Ecto neural progenitor cell (in vitro differentiated cells): ENCODE measurements at places on chromosomes 5 and 9.

- DNase-seq, result no peak
These were observed 240.6 kb downstream of the TRIM32 start for GRCh38 chr9:116927726-116928125.

GRCh38 chr9:89814340-89815040, 209.7 kb downstream of the GADD45G start:
- DNase-seq, result peak; percentile 48

DNA sequence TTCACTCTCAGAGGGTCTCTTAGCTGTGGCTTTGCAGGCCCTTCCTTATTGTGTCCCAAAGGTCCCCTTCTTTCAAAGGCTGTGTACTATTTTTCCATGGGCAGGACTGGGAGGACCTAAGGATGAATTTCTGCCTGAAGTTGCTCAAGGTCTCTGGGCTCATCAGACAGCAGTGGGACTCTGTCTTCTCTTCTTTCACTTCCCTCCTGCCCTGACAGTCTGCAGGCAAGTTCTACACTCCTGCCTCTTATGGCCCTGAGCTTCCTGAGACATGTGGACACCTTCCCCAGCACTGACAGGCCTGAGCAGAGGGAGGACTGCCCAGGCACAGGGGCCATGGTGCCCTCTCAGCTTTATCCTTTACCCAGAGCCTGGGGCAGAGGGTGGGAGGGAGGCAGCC, 14.8 kb downstream of the ENHO start:
- no peak for DNase-seq

GRCh38 chr9:114525513-114525912, 20.2 kb upstream of the WHRN start:
- no peak for DNase-seq

- no peak for DNase-seq
These were observed 333.4 kb upstream of the PUM3 start for GRCh38 chr9:3177146-3177761.

- no peak for DNase-seq
These were observed 3.2 kb upstream of the PRR7 start for GRCh38 chr5:177443144-177443983.

- no peak for DNase-seq
These were observed 117.9 kb upstream of the GRIA1 start for GRCh38 chr5:153372425-153373129.

- DNase-seq, result no peak
These were observed 12.7 kb downstream of the KCTD16 start for GRCh38 chr5:144183254-144183889.

DNA sequence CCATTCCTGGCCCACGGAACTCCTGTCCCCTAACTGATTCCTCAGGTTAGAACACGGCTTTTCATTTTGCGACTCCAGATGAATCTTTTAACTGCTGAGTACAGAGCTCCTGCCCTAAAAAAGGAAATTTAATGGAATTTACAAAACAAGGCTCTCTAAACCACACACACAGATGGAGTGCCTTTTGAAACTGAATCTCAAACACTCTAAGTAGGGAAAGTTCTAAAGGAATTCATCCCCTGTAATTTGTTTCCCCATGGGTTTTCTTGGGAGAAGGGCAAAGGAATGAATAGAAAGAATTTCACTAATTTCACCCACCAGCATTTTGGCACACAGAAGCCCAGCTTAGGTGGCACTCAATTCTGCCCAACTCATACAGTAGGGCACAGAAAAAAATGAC, 106.5 kb downstream of the THBS4 start:
- no peak for DNase-seq

GRCh38 chr9:112809351-112809848, 58.8 kb downstream of the SNX30 start:
- DNase-seq, result no peak

DNA sequence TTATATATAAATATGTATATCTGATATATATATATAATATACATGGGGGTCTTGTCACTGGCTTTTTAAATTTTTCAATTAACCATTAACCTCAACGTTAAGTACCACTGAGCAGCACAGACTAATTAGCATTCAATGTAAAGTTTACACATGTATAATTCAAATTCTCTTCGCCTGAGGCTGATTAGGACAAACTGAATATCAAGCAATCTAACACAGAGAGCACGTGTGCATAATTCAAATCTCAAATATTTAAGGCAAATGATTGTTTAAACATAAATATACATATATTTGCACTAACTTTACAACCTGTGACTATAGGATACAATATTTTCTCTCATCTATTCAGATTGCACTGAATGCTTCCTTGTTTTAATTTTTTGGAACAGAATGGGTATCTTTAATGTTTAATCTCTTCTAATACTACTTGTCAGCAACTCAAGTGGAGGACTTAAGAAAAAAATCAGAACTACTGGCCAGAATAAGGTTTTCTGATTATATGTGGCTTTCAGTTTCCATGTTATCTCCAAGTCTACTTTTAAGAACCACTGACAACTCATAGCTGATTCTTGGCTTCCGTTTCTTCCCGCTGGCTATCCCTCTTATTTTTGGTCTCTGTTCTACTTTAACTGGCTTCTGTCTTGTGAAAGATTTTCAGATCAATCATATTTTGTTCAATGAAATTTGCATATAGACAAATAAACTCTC, 204.8 kb downstream of the MLLT3 start:
- DNase-seq, result no peak

- no peak for DNase-seq
These were observed 288.0 kb upstream of the SMARCA2 start for GRCh38 chr9:1726993-1727759.

DNA sequence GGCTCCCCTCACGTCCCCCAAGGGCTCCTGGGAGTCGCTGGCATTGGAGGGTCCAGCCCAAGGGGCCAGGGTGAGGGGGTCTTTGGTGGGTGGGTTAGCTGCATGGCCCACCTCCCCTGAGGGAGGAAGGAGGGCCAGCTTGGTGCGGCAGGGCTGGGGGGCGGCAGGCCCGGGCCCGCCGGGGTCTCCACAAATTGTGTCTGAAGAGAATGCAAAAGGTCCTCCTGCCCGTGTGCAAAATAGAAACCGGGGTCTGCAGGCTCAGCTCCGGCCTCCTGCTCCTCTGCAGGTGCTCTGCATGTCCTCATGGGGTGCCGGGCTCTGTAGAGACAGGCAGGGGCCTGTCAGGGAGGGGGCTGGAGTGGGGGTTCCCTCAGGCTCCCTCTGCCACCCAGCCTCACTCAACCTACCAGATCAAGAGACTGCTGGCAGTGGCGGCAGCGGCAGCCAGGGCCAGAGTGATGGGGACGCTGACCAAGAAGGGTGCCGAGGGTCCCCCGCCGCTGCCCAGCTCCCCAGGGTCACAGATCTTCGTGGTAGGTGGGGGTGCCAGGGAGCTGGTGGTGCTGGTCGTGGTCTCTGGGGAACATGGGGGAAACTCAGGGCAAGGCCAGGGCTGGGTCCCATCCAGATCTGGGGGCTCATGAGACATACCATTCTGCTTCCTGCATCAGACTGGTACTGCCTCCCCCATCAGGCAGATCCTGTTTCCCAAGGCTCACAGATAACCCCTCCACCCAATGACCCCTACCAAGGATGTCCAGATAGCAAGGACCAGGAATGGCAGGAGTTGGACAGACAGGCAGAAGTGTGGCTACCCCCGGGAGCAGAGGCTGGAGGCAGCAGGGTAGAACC, 29.2 kb upstream of the ENHO start:
- DNase-seq, result no peak

- no peak for DNase-seq
These were observed 29.6 kb upstream of the ASTN2 start for GRCh38 chr9:117444501-117444900.

DNA sequence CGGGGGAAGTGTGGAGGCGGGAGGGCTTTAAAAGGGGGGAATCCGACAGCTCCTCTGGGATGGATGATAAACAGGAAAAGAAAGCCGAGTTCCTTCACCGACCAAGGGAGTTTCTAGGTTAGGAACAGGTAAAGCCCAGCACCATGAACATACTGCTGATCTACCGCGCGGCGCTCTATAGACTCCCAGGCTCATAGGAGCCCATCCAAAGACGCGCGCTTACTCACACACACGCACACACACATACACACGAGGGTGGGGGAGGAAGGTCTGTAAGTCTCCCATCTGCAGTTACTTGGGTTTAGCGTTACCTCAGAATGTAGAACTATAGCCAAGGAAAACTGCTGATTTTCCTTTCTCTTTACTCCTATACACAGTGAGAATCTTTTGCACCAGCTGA, 2.6 kb upstream of the GABRB2 start:
- DNase-seq, result peak; percentile 48

DNA sequence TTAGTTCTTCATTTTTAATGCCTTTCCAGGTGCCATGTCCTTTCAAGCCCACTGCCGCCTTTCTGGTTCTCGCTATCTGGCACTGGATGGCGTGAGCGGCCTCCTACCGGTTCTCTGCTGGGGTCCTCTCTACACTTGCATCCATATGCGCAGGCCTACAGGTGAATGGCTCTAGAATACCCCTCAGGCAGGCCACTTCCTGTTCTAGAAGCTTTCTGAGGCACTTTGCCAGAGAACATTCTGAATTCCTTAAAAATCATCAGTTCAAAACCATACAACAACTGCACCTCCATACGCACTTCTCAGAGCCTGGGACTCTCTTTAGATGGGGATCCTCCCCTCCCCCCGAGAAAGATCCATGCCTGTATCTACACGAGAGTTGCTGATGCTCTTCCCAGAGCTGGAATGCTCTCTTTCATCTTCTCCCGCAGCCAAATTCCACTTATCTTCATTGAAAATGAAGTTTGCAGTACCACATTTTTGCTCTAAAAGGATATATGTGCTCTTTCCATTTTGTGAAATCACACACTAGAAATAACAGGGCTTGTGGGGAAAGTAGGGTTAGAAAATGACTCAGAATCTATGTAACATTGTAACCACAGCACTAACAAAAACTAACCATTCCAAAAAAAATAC, 1.4 kb upstream of the LHFPL2 start:
- DNase-seq, result no peak

GRCh38 chr9:129140397-129141065, 29.3 kb downstream of the PTPA start:
- peak; percentile 75 for DNase-seq

- no peak for DNase-seq
These were observed 51.9 kb upstream of the TBC1D9B start for GRCh38 chr5:179959641-179960040.

- DNase-seq, result no peak
These were observed 24.6 kb downstream of the TTF1 start for GRCh38 chr9:132381966-132382541.

DNA sequence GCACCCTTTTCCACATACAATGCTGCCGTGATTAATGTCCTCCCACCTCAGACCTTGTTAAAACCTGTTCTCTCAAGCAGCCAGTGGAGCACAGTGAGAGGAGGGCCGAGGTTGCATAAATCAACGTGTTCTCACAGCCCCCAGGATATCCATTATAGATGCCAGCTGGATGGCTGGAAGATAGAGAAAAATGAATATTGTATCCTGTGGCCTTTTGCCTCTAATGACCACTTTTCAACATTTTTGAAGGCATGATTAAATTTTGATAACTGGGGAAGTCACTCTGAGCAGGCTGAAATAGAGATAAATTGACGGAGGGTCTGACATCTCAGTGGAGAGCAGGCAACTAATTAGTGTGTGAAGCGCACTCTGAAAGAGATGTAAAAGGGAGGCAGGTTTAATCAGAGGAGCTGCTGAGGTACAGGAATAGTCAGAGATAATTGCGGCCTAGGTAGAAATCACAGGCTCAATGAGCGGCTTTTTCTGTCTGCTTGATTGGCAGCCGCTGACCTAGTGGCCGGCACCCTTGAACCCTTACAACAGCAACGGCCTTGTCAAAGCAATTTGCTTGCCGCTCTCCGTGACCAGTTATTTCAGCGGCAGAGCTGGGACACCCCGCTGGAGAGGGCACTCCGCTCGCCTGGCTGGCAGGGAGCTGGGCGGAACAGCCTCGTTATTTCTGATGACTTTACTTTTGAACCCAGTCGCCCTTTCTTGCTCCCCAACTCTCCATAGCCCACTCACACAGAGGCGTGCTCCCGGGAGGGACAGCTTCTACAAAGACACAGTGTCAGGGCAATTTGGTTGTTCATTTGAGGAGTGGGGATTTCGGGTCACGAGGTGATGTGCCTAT, 560.7 kb downstream of the PSAT1 start:
- DNase-seq, result peak; percentile 50

- no peak for DNase-seq
These were observed 111.5 kb downstream of the ICE1 start for GRCh38 chr5:5533927-5534326.

- no peak for DNase-seq
These were observed 32.5 kb upstream of the RAB14 start for GRCh38 chr9:121233906-121234831.

- no peak for DNase-seq
These were observed 66.4 kb downstream of the MACROH2A1 start for GRCh38 chr5:135332519-135333150.

- no peak for DNase-seq
These were observed 31.1 kb downstream of the SLC35A4 start for GRCh38 chr5:140595538-140596300.

DNA sequence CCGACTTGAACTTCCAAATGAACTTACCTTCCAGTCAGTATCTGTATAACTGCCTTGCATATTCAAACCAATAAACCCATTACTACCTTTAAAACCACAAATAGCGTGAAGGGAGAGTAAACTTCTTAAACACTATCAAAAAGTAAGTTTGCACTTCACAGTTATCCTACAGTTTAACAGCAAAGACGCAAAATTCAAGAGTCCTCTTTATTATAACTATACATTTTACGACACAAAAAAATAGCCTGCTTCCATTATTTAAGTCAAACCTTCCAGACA, 1.8 kb downstream of the PTBP3 start:
- no peak for DNase-seq

- DNase-seq, result peak; percentile 84
These were observed at the start of gene GALNT10 for GRCh38 chr5:154190595-154191304. Gene GALNT10, plus strand, starts transcription at chr5:154190733. Its CDS starts 134 bp downstream, at chr5:154190867.

DNA sequence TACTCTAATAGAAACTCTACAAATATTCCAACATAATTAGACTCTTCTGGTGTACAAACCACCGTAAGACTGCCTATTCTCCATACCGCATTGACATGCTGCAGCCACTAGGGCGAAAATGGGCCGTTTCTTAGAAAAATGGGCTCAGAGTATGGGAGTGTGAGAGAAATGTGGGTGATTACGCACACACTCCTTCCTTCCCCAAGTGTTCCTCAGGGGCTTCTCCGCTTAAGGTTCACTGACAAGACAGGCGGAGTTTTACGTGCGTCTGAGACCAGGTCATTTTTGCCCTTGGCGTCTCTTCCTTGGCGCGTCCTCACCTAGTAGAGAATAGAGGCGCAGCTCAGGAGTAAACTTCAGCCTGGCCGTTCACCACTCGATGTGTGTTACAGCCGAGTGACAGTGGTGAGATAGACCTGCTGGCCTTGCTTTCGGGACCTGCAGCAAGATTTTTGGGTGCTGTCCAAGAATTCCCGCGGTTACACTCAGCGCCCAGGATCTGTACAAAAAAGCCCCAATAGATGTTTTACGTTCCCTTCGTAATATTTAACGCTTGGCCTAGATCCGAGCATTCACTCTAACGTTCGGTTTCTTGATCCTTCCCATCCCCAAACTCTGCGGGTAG, 1.8 kb upstream of the NTRK2 start:
- DNase-seq, result no peak

- no peak for DNase-seq
These were observed 509.5 kb upstream of the PAPPA start for GRCh38 chr9:115643948-115644727.
